Stimulated activated effector memory CD8-positive, alpha-beta T cell treated with anti-CD3 and anti-CD28 coated beads, Interleukin-12 subunit alpha, Interleukin-12 subunit beta, amount 100 ng/mL, for 72 hours (primary cell): ENCODE measurements at places on chromosomes 4 and X.
A peak's percentile ranks its signal among the peaks of the same experiment; 100 is the strongest.

DNA sequence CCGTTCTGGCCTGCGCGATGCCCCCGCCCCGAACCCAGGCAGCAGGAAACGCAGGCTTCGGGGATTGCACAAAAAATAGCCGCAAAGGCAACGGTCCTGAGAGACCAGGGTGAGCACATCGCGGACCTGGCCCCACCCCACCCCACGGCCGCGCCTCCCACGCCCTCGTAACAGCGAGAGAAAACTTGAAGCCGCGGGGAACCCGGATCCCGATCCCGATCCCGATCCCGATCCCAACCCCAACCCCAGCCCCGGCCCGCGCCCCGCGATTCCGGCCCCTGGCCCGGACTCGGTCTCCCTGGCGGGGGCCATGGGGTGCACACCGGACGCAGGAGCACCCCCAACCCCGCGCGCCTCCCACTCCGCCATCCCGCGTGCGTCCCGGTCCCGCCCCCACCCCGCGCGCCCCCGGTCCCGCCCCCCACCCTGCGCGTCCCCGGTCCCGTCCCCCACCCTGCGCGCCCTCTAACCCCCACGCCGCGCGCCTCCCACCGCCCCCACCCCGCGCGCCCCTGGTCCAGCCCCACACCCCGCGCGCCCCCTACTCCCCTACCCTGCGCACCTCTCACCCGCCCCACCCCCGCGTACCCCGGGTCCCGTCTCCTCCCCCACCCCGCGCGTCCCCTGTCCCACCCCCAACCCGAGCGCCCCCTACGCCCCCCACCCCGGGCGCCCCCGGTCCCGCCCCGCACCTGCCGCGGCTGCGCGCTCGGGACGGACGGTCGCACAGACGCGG lies 29.0 kb downstream of the NOP14 start:
- peak; percentile 79 for DNase-seq

DNA sequence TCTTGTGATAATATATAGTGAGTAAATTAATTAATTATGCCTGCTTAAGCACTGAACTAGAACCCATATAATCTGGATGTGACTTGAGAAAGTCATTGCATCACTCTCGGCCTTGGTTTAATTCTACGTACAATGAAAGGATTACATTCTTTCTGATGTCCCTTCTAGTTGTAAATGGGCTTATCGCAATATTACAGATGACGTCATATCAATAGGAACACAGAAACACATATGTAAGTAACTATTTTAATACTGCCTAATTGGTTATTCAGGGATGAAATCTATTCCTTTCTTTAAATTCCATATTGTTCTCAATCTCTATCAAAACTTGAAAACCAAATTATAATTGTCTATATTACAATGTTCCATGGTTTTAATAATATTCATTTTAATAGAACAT lies 504.6 kb downstream of the PRR32 start:
- no peak for DNase-seq

DNA sequence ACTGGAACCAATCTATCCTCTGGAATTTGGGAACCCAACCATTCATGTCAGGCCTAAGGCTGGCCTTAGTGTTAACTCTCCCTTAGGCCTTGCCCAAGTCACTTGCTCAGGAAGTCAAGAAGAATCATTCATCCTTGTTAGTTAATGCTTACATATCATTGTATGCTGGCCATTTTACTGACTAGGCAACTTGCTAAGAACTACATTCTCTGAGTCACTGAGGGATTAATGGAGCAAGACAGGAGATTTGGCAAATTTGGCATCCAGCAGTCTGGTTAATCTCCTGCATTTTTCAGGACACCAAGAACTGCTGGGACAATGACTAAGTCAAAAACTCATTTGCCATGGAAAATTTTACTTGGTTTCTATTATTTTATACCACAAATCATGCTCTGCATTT lies 115.8 kb upstream of the DDIT4L start:
- DNase-seq: no peak

GRCh38 chr4:95018785-95019184 lies 261.0 kb downstream of the BMPR1B start:
- no peak for DNase-seq

DNA sequence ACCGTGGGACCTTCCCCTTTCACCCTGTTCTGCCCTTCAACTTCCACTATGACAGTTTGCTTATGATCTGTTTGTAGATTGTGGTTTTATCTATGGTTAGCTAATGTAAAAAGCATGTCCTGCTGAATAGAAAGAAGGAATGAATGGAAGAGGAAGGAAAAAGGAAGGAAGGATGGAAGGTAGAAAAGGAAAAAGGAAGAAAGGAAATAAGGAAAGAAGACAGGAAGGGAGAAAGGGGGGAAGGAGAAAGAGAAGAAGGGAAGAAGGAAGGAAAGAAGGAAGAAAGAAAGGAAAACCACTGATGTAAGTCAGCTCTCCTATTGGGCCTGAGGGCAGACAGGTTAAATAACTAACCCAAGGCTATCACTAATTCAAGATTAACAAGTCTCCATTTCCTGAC lies 319.1 kb upstream of the KLF3 start:
- no peak for DNase-seq

DNA sequence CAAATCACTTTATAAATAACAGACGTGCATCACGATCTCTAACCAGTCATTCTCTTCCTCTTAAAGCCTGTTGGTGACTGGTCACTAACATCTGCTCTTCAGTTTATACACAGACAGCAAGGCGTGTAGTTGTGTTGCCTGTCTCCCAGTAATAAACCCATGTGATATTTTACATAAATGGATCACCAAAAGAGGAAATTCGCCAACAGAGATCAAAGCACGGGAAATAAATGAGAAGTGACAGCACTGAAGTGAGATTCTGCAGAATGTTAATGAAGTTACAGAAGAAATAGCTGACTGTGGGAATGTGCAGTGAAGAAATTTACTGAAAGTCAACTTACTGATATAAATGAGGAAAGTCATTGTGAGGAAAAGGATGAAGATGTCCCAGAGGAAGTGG lies 47.0 kb downstream of the AFF1 start:
- no peak for DNase-seq

GRCh38 chrX:4263030-4263803 lies 549.8 kb upstream of the PRKX start:
- no peak for DNase-seq

DNA sequence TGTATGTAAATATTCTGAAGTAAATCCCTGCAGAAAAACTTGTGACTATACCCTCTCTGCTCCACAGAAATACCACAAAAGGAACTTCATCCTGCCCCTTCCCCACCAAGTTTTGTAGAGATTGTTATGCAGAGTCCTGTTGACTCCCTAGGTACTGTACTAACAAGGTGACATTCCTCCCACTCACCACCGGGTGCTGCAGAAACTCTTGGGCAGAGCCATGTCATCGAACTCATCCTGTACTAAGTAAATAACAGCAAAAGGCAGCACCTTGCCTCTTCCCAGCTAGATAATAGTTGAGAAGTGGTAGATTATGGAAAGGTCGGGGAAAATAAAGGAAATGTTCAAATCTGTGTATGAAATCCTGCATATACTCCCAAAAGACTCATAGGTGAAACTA lies 233.3 kb downstream of the STPG2 start:
- no peak for DNase-seq

- DNase-seq: no peak
Observed at GRCh38 chr4:22435652-22436051, 80.2 kb downstream of the ADGRA3 start.

GRCh38 chr4:145626623-145626982 lies 7.4 kb downstream of the MMAA start:
- no peak for DNase-seq

DNA sequence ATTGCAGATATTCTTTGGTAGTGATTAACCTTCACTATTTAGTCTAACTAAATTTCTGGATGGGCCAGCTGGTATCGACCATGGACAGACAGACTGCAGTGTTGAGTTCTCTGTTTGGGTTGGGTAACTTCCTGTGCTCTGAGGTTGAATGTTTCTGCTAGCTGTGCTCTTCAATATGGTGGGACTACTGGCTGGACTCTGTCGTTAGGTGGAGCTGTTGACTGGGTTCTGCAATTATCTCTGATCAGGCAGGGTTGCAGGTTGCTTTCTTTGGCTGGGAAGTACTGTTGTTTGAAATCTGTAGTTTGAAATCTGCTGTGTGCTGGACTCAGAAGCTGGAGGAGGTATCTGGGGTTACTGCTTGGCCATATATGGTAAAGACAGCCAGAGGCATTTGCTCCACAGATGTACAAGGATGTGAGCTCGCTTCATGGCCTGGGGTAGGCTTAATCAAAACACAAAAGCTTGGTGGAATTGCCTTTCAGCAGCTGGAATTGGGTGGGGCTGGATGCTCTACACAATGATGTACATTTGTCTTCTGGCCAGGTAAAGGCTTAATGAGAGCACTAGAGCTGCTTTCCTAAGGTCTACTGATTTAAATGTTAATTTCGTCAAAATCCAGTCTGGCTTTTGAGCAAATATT lies 1472.0 kb downstream of the FAM133A start:
- DNase-seq: no peak

DNA sequence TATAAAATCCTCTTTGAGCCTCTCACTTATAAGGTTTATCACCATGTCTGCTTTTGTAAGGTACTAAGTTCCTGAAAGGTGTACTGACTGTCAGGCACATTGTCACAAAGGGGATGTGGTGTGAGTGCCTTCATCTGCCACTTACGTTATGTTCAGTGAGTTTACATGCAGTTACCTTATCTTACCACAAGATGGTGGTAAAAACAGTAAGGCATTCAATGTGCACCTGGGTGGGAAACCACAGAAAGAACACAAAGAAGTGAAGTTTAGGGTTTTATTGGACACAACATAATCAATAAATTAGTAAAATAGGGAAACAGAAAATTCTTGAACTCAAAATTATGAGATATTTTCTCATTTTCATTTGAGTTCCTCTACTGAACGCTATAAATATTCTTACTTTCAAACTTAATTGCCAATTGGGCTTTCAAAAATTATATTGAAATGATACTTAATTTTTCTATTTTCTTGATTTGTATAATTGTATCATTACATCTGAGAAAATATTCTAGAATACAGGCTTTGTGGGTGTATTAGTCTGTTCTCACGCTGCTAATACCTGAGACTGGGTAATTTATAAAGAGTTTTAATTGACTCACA lies 650.8 kb downstream of the PCDH7 start:
- no peak for DNase-seq

GRCh38 chr4:41241919-41242318 lies 14.8 kb upstream of the UCHL1 start:
- DNase-seq: no peak

- no peak for DNase-seq
Observed at GRCh38 chr4:124321364-124321763, 391.2 kb downstream of the ANKRD50 start.

DNA sequence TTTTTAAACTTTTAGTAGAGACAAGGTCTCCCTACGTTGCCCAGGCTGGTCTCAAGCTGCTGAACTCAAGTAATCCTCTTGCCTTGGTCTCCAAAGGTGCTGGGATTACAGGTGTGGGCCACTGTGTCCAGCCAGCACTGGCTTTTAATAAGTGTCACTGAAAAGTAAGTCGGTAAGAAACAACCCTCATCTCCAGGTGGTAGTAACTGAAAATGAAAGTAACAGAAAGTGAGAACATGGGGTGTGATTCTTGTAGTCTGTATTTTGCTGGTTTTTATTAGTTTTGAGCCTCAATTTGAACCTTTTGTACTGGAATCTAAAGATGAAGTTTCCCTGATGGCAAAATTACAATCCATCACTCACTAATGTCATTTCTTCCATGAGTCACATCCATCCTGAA lies 238.1 kb upstream of the AGA start:
- DNase-seq: no peak

- DNase-seq: no peak
Observed at GRCh38 chrX:45505214-45505613, 304.5 kb upstream of the DIPK2B start.

DNA sequence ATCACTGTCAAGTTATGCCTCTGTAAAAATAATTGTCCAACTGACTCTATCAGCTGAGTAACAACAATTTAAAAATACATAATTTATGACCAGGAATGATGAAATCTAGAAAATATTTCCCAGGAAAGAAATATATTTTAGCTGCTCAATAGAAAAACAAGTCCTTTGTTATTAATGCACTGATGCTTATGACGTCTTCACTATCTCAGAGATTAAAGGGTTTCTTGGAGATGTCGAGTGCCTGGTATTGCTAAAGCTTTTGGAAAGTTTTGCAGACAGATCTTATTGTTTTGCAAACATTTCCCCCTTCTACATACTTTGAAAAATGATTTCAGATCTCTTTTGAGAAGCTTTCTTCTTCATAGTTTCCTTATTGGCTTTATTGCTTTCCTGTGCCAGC lies 154.6 kb upstream of the RPS6KA3 start:
- DNase-seq: no peak

GRCh38 chr4:79623021-79623870 lies 215.2 kb upstream of the GK2 start:
- DNase-seq: no peak

GRCh38 chr4:121789455-121789854 lies 11.7 kb upstream of the EXOSC9 start:
- DNase-seq: no peak

DNA sequence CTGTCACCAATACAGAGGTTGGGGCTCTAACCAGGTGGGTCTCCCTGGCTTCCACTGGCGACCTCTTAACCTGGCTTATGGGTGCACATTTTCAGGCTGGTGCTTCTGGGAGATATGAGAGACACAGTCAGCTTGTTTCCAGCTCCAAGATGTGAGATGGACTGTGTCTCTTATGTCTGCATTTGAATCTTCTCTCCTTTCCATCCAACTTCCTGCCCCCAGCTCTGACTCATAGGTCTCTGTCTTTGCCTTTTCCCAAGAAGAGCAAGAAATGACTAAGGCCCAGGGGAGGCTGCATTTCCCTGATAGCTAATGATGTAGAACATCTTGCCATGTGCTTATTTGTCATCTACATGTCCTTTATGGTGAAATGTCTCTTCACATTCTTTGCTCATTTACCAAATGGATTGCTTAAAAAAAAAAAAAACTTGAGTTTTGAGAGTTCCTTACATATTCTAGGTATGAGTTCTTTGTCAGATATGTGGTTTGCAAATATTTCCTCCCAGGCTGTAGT lies 3.2 kb upstream of the UXT start:
- peak; percentile 50 for DNase-seq

DNA sequence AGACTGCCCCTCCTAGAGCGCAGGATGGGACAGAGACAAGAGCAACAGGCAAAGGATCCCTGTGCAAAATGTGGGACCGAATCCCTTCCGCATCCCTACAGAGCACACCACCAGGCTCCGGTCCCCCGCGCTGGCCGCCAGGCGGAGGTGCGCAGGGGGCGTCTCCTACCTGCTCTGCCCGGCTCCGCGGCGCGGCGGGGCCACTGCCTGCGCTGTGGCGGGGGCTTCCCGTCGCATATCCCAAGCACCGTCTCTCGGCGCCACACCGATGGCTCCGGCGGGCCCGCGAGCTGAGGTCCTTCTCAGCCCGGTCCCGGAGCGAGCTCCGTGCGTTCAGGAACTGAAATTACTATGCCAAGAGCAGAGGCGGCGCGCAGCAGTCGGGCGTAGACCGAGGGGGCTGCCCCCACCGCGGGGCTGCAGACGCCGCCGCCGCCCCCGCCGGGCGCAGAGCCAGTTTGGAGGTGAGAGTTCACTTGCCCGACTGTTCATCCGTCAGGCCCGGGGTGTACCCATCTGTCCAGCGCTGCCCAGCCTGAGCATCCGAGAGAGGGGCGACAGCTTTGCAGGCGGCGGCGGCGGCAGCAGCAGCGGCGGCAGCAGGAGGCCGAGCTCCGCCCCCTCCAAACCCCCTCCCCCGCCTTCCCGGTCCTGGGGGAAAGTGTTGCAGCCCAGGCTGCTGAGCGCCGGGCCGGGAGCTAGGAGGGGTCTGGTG lies at the start of gene GPRIN3:
GPRIN3 (minus strand) TSS at position 355 of the 715 bp plus-strand sequence. CDS start 57,690 bp downstream, outside the sequence.
- peak; percentile 85 for DNase-seq

GRCh38 chr4:78423790-78424189 lies 127.8 kb upstream of the ANXA3 start:
- no peak for DNase-seq
